ENCODE measurements at places on chromosomes 13 and 19.

- no peak for DNase-seq
Observed at GRCh38 chr19:14972676-14973075, 7.0 kb downstream of the SLC1A6 start.

GRCh38 chr13:77328819-77329132 lies 1.9 kb upstream of the MYCBP2 start:
- DNase-seq, result no peak

GRCh38 chr13:77510156-77510555 lies 25.4 kb upstream of the SCEL start:
- no peak for DNase-seq

DNA sequence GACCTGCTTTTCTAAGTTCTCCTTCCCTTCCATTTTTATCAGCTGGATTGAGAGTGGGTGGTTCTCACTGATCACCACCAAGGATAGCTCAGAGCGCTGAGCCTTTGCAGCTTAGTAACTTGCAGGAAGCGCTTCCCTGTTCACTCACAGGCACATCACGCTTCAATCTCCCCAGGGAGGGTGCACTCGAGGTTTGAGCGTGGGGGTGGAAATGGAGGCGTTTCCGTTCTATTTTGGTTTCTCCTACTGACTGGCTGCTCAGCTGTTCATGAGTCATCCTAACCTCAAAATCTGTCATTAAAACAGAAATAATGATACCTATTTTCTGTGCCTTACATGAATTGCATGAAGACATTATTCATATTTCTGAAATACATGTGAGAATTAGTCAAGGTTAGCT lies 292.1 kb downstream of the SPRY2 start:
- peak; percentile 17 for DNase-seq

DNA sequence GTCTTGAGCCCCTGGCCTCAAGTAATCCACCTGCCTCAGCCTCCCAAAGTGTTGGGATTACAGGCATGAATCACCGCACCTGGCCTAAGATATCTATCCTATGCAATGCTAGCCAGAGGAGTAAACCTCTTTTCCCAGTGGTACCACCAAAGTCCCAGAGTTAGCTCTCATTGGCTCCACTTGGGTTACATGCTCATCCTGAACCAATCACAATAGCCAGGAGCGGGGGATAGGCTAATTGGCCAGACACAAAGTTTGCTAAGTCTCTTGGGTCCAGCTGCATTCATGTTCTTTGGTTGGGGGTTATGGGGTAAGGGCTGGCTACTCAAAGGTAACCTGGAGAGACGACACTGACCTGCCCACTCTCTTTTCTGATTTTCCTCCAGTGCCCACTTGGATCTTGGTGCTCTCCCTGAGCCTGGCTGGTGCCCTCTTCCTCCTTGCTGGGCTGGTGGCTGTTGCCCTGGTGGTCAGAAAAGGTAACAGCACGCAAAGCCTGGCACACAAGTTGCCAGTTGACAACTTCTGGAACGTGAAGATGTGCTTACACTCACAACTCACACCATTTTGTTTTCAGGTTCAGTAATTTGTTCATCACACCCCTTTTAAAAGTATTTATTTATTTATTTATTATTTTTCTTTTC lies 7.8 kb downstream of the C19orf38 start:
- DNase-seq, result no peak

GRCh38 chr19:5086725-5087439 lies 118.0 kb downstream of the KDM4B start:
- no peak for DNase-seq

- DNase-seq, result no peak
Observed at GRCh38 chr19:52600639-52601024, 30.5 kb downstream of the ZNF701 start.

DNA sequence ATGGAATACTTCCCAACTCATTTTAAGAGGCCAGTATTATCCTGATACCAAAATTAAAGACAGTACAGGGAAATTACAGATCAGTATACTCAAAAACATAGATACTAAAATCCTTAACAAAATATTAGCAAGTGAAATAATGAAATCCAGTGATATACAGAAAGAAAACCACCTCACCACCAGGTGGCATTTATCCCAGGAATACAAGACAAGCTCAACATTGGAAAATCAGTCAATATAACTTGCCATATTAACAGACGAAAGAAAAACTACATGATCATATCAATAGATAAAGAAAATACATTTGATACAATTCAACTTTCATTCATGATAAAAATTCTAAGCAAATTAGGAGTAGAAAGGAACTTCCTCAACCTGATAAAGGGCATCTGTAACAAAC lies 6.7 kb upstream of the GNA15 start:
- no peak for DNase-seq

DNA sequence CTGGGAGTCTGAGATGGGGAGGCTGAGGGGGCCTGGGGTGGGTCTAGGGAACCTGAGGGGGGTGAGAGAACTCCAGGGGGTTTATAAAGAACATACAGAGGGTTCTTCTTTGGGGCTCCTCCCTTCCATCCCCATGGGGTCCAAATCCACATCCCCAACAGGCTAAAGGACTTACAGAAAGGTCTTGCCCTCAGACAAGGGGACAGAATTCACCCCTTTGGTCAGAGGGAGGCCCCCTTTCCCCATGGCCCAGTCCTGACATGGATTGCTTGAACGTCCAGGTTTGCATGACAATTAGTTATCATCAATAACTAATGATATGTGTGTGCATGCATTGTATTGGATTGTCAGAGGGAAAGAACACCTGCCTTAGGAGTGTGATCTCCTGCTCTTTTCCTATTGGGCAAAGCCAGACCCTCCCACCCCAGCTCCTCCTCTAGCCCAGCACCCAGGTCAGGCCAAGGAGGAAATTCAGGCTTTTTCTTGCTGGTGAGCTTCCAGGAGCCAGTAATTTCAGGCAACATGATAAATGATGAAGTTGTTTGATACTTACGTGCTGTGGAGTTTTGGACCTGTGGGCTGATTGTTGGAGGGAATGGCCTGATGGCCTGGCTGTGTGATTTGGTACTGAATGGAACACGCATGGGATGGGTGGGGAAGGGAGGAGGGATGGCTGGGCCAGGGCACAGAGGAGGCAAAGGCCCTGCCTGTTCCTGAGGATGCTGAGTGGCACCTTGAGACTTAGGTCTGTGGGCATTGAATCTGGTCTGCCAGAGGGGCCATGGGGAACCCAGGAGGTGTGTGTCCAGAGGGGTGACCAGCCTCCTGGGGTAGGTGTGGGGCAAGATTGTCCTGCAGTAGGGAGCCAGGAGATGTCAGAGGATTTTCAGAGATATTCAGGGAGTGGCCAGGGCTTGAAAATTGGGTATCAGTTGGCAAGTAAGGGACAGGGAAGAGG lies 1.1 kb downstream of the KLHL26 start:
- no peak for DNase-seq

GRCh38 chr19:10499550-10500246 lies 3.5 kb downstream of the KEAP1 start:
- DNase-seq, result no peak

- no peak for DNase-seq
Observed at GRCh38 chr19:15419413-15420025, 731 bp upstream of the AKAP8L start.

DNA sequence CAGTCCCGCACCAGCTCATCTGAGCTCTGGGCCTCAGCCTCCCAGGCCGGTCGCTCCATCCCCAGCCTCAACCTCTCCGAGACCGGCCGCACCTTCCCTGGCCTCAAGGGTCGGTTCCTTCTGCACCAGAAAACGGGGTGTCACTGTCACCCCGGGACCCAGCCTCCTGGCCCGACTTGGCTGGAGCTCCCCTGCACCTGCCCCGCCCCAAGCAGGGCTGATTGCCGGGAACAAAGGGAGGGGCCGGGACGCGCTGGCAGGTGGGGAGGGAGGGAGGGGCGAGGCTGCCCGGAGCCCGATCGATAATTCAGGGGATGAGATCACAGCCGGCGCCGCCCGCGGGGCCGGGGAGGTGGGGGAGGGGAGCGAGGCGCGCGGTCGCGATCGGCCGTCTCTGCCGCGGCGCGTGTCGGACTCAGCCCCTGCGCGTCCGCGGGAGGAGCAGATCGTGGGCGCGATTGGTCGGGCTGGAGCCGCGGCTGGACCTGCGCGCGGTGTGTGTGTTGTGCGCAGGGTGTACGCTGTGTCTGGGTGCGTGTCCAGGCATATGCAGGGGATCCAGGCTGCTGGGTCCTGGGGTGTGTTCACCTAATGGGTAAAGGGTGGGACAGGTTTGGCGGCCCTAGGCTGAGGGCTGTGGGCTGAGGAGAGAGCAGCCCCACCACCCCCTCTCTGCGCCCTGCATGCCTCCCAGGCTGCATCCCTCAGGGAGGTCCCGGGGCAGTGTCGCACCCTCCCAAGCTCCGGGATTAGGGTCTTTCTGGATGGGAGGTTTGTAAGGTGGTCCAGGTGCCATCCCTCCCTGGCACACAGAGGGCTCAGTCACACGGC lies 1.1 kb upstream of the SHC2 start:
- peak; percentile 67 for DNase-seq

DNA sequence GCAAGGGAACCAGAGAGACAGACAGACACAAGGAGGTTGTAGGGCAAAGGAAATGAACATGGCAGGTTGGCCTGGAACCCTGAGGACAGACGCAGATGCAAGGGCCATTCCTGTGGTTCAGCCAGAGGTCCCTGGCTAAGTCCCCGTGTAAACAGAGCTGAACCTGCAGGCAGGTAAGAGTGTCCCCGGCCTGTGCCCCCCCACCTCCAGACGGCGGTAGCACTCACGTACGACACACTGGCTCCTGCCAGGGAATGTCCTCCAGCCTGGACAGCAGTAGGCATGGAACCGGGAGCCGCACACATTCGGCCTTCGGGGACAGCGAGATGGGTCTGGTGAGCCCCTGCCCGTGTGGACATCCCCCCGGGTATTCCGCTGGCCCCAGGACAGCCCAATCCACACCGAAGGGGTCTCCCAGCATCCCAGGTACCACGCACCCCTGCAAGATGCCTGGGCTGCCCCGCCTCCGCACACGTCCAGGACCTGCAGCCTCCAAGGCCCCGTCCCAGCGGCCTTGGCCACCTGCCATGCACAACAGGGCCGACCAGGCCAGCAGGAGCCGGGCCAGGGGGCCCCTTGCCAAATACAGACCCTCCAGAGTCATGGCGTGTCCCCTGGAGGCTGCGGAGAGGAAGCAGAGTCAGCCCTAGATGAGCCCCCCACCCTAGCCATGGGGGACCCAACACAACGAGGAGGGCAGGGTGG lies 2.4 kb downstream of the FBN3 start:
- DNase-seq, result no peak

- DNase-seq, result no peak
Observed at GRCh38 chr13:44125943-44126469, 246.3 kb downstream of the LACC1 start.

Data from amygdala (tissue), 56 donors.